D721Med (cell line): ENCODE measurements at places on chromosomes 12 and 14.
A peak's percentile ranks its signal among the peaks of the same experiment; 100 is the strongest.

DNA sequence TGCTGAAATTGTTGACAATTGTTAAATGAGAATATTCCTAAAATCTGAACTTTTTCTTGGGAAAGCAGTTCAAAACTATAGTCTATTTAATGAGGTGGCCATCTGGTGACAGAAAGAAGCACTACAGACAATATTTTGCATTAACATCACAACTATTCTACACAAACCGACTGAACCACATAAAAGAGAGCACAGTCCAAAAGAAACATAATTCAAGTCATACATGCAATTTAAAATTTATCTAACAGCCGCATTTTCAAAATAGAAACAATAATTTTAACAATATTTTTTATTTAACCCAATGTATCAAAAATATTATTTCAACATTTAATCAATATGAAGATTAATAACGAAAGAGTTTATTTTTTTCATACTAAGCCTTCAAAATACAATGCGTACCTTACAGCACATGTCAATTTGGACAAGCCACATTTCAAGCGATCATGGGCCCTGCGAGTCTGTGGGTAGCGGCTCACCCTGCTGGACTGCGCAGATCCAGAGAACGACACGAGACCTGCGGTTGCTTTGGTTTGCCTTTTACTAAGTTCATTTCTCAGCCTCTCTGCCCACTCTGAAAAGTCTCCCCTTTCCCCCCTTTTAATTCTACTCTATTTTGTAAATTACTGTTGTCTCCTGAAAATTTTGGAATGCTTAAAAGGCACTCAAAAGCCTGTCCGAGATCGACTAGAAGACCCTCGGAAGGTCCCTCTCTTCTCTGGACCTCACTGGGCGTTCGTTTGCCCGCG, 947 bp upstream of the LRRC9 start:
- DNase-seq = peak; percentile 21

GRCh38 chr12:95262808-95263207, 45.2 kb downstream of the VEZT start:
- DNase-seq = no peak

- no peak for DNase-seq
Measured at GRCh38 chr14:68243450-68244010, 424.0 kb downstream of the RAD51B start.

DNA sequence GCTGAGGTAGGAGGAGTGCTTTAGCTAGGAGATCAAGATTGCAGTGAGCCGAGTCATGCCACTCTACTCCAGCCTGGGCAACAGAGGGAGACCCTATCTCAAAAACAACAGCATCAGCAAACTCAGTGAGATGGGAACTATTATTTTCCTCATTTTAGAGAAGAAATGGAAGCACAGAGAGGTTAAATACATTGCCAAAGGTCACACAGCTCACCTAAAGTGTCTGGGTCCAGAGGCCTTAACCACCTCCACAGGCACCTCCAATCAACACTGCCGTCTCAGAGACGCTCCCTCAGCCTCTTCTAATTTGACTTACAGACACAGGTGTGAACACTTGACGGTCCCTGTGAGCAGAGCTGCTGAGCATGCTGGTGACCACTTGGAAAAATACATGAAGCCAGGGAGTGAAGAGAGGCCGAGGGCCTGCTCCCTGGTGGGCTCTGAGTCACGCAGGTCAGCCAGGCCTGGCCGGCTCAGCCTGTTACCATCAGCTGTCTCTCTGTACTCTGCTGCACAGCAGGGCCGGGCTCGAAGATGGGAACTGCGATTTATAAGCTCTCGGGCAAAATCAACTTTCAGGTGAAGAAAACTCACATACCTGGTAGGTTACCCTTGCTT, 77.5 kb upstream of the RASSF3 start:
- DNase-seq = no peak

GRCh38 chr14:76754586-76754985, 6.7 kb upstream of the VASH1 start:
- no peak for DNase-seq

- DNase-seq = no peak
Measured at GRCh38 chr14:65239938-65240296, 137.6 kb upstream of the MAX start.

GRCh38 chr14:68630081-68630571, 162.7 kb downstream of the ZFP36L1 start:
- no peak for DNase-seq

- no peak for DNase-seq
Measured at GRCh38 chr12:45729233-45730083, at the start of gene ARID2. Gene ARID2 (plus strand): TSS chr12:45729706. CDS start chr12:45729837, 131 bp downstream.

DNA sequence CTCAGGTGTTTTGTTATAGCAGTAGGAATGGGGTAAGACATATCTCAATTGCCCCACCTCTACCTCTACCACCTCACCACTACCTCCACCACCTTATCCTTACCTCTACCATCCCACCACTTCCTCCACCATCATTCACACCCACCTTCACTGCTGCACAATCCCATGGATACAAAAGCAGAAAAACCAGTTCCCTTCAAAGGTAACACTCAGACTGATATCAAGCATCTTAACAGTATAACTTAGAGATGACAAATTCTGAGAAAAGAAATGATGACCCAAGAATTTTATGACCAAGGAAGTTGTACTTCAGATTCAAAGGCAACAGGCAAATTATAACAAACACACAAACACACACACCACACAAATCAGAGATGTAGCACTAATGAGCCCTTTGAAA, 189.4 kb downstream of the NUAK1 start:
- no peak for DNase-seq

GRCh38 chr12:22459838-22460490, 84.4 kb downstream of the C2CD5 start:
- no peak for DNase-seq

DNA sequence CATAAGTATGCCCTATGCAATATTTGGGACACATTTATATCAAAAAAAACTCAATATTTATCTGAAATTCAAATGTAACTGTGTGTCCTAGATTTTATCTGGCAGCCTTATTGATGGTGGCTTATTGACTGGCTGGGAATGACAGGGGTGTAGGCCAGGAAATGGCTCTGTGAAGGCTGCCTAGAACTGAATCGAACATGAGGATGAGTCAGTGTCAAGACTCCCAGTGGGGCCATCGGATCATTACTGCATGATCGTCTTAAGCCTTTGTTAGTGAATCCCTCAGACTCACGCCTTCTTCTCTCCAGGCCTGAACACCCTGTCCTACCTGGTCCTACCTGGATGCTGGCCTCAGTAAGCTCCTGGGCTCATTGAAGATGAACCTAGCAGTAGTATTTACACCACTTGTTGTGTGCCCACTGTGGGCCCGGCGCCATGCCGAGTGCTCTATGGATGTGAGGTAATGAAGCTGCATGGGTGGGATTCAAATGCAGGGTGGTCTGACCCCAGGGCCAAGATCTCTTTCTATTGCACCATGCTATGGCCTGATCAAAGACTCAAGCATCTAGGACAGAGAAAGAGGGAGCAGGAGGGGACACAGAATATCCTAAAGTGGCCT, 21.0 kb upstream of the FAIM2 start:
- no peak for DNase-seq

DNA sequence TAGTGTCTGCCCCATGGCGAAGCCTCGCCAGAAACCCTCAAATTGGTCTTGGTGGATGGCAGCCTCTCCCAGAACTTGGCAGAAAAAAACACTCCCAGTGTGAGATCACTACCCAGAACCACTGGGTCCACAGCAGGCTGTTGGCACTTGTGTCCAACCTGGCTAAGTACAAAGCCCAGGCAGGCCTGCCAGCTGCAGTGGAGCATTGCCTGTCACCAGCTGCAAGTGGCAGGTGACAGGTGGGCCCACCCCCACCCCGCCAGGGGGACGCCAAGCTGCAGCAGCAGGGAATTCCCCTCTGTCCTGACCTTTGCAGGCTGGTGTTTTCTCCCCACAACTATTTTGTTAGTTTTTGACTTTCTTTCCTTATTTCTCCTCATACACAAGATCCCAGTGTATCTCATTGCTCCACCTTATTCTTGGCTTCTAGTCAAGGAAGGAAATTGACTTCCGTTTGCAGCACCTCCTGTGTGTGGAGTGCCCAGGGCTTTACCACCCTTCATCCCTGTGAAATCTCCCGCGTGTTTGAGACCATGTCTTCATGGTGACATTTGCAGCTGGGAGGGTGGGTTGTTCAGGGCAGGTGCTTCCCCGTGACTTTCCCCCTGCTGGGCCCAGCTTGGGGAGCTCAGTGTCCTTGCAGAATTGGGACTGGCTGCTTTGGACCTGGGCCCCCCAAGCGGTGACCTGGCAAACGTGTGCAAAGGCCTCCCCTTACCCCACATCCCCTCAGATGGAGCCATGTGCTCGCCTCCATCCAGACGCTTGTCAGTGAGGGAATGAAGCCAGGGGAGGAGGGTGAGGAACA, 73.8 kb upstream of the RIN3 start:
- no peak for DNase-seq

- DNase-seq = no peak
Measured at GRCh38 chr12:24911271-24911791, 37.6 kb downstream of the BCAT1 start.

- DNase-seq = no peak
Measured at GRCh38 chr12:126156806-126157574, 1091.8 kb downstream of the AACS start.

DNA sequence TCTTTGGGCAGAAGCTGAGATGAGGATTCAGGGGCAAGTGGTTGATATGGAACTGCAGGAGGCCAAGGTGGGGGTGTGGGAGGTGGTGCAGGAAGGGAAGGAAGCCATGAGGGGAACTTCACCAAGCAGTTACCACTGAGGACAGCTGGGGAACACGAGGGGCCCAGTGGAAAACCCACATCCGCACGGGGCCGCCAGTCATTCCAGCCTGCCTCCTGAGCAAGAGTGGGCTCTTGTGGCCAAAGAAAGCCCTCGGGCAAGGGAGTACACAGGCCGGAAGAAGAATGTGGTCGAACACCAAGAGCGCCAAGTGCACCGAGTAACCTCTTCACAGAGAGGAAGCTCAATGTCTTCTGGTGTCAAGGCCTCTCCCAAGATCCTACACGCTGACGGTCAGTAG, 252.2 kb upstream of the FOXN3 start:
- no peak for DNase-seq
